ENCODE measurements at places on chromosomes 1 and 21. TPM values are rescaled to one million over a fixed set of nuclear protein-coding genes. Genes with fewer than 3 reads are reported as not detected.
A peak's percentile ranks its signal among the peaks of the same experiment; 100 is the strongest.

DNA sequence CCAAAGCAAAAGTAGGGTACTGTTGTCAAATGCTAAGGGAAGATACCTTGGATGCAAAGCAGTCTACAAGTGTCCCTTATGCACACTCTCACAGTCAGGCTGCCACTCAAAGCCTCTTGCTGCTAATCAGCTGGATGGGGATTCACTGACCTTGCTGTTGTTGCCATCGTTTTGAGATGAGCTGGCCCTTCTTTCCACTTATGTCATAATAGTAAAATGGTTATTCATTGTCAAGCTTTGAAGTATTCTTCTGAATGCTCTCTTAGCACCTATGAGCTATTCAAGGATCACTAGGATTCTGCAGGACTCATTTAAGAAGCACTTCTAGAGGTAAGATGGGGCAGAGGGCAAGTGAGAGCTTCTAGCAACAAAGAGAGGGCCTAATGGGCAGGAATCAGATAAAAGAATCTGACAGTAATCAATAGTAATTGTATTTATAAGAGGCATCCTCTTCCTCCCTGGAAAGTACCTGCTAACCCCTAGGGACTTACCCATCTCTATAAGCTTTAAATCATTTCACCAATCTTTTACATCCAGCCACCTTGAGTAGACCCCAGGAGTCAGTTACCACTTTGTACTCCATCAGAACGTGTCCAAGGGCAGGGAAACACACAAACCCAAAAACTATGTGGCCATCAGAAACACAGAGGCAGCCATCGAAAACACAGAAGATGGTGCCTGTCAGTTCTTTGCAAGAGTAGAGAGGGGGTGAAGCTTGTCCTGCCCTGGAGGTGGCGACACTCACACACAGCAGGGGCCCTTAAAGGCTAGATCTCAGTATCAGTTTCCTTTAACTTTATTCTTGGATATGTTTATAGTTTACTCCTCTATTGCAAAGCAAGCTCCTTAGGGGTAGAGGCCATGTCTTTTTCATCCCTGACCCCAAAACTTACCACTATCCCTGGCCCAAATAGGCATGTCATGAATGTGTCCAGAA is 103.7 kb upstream of the NFIA start:
- peak; percentile 74 for DNase-seq

DNA sequence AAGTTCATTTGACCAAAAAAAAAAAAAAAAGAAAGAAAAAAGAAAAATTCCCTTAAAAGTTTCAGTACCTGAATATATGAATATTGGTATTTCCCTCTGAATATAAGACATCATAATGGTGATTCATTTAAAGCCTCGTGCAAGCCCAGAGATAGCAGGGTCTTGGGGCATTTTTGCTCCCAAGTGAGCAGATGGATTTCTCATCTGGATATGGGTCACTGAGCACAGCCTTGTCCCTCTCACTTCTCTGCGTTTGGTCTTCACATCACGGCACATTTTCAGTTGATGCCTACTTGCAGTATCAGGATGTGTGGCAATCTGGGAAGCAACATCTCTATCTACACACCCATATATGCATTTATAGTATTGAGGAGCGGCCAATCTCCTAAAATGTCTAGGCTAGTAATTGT is 12.7 kb downstream of the CD58 start:
- DNase-seq = no peak

Gene USP25
- 39.0 TPM for total RNA-seq

DNA sequence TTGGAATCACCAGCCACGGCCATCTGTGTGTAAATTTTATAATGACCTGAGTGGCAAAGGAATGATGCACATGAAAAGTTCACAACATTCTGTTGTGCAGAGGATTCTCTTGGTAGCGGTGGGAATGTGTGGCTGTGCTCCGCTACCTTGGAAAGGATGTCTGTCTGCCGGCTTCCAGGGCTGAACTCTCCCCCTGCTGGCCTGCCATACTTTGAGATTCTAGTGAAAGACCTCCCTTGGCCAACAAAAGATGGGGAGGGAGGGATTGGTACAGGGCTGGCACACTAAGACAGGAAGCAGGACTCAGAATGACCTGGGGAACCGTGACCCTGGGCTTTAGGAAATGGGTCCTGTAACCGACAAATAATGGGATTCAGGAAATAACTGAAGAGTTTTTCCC is 194.5 kb upstream of the PLD5 start:
- DNase-seq = no peak

- DNase-seq = no peak
These were observed 46.8 kb downstream of the PRAMEF20 start for GRCh38 chr1:13456904-13457532.

All from cardiac muscle cell (in vitro differentiated cells and primary cell).